COLO829 (cell line): ENCODE measurements at places on chromosomes 2 and 18.

DNA sequence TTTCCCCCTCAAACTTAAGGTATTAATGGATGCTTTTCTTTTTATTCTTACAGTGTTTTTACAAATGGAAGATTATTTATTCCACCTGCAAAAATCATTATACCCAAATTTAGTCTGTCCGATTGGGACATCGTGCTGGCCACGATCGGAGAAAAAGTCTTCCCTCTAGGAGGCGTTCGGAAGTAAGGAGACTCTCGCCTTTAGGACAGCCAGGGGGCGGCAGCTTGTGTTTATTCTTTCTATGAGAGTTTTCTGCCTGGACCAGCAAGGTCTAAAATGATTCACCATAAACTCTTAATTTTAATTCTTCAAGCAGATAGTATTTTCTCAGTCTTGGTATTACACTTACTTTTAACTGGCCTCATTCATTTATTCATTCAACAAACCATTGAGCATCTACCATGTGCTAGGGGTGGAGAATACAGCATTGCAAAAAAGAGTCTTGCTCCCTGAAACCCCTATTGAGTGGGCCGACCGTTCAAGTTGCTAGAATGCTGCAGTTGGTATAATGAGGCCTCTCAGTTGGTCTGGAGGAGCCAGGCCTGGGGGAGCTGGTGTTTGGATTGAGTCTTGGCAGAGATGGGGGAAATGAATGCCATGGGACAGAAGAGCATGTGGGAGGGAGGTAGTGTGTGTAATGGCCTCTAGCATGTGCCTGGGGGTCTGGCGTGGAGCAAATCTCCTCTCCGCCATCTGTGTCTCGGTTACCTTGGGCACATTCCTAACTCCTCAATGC lies 38.7 kb downstream of the DCDC2C start:
- DNase-seq: no peak

- DNase-seq: no peak
These were observed 262.2 kb upstream of the SKOR2 start for GRCh38 chr18:47513614-47514013.

DNA sequence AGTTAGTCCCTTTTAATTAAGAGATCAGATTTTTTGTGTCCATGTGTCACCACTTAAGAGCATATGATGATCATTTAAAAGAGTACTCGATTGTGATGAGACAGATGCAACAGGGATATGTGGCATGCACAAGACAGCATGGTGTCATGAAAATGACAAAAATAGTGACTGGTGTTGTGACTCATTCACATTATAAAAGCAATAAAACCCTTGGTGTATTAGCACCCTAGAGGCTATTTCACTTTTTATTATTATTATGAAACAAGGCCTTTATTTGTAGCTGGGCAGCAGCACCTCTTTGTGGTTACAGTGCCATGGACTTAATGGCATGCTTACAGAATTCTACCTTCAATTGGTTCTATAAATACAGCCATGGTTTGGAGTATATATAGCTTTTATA lies 1296.0 kb upstream of the ZEB2 start:
- DNase-seq: peak; percentile 19

DNA sequence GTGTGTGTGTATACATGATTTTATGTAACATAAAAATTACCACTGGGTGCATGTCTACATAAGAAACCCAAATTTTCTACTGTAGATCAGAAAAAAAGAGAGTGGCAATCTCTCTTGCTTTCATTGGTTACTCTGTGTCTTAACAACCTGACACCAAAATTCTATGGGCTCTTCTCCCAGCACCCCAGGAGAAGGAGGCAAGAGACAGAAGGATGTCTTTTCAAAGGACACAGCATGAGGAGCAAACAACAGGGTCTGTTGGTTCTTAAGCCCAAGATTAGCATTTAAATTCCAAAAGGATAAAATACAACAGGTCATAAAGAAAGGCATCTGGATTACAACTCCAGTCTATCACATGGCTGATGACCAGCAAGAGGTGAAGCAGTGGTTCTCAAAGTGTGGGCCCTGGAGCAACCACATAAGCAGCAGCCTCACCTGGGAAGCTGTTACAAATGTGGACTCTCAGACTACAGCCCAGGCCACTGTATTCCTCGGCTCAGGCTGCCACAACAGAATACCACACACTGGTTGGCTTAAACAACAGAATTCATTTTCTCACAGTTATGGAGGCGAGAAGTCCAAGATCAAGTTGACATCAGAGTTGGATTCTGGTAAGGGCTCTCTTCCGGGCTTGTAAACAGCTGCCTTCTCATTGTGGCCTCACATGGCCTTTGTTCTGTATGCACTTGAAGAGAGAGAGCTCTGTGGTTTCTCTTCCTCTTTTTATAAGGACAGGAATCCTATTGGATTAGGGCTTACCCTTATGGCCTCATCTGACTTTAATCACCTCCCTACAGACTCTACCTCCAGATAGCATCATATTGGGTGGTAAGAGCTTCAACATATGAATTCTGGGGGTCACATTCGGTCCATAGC lies 79.8 kb upstream of the RNF152 start:
- DNase-seq: no peak

- DNase-seq: no peak
These were observed 236.8 kb upstream of the TNP1 start for GRCh38 chr2:217096474-217097225.

DNA sequence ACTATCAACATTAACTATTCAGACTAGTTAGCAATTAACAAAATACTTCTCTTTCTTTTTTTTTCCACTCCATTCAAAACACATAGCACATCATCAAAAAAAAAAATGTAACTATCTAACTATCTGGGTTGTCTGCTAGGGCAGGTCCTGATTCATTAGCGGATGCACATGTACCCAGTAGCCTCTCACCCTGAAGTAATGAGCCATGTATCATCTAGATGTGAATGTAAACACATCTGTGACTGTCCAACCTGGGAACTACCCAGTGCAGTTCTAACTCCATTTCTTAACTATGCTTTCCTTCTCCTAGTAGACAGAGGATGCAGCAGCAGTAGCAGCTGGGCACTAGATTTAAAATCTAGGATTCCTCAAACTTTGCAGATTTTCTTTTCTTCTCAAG lies 183.1 kb upstream of the PIK3C3 start:
- DNase-seq: no peak

GRCh38 chr2:37707393-37707792 lies 36.0 kb upstream of the CDC42EP3 start:
- DNase-seq: no peak

DNA sequence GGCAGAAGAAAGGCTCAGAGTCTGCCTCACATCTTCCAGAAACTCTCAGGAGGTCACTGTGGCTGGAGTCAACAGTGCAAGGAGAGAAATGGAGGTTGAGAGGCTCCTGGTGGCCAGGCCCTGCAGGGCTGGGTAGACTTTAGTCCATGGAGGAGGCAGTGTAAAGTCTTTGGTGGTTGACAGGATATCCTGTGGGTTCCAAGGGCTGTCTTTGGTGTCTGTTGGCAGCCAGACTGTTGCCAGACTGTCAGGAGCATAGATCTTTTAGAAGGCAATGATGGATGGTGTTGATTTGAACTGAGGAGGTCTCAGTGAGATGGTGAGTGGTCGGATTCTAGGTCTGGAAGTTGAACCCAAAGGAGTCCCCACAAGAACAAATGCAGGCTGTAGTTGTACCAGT lies 45.0 kb upstream of the SKOR2 start:
- no peak for DNase-seq

DNA sequence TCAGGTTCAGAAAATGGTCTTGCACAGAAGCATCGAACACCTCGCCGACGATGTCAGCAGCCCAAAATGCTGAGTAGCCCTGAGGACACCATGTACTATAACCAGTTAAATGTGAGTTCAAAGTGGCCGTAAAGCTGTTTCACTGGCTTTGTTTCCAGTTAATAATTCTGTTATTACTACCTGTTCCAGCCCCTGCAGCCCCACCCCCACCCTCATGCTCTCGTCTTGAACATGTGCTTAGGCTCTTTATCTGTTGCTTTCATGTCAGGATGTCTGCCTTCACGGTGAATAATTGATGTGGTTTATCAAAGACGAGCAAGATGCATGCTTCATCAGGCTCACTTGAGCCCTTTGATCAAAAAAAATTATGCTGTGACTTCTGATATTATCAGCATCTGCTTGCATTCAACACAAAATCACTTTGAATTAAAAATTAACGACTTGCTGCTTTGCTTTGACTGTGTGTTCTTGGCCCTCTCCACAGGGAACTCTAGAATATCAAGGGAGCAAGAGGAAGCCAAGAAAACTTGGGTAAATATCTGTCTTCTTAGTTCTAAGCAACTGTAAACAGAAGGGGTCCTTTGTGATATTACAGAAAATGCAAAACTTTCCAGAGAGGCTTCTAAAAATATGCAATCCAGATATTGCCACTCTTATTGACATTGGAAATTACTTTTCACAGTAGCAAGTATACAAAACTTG lies 63.4 kb upstream of the SP5 start:
- DNase-seq: no peak

DNA sequence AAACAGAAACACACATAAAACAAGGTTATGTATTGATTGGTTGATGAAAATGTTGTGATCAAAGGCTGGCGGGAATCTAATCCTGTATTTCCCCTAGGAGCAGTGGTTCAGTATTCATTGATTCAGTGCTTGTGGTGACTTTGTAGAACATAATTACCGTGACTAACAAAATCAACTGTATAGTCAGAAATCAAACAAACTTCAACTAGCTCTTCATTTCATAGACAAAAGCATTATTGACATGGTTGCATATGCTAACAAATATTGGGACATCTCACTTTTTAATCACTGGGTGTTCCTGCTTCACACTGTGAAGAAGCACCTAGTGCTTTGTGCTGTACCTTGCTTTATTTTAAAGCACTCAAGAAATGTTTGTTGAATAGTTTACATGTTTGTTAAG lies 41.4 kb downstream of the USP14 start:
- no peak for DNase-seq

DNA sequence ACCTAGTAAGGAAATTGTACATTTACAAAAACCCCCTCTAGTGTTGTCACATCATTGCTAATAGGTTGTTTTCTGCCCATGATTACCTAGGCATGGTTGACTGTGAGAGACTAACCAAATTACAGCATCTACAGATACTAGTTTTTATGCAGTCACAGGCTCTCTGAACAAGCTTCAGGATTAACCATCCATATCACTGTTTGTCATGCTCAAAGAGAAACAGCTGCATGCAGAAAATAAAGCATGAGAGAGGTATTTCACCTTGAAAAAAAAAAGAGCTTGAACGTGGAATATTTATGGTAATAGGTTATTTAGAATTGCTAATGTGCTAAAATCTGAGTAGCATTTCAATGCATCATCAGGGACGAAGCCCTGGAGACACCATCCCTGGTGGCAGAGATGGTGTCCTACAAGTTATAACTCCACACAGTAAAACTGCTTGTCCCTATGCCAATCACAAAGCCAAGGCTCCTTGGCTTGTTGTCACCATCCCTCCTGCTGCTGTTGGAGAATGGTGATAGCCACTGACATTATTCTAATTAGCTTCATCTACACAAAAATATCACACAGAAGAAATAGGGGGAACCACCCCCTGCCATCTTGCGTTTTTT lies 5.4 kb downstream of the NEB start:
- DNase-seq: no peak

DNA sequence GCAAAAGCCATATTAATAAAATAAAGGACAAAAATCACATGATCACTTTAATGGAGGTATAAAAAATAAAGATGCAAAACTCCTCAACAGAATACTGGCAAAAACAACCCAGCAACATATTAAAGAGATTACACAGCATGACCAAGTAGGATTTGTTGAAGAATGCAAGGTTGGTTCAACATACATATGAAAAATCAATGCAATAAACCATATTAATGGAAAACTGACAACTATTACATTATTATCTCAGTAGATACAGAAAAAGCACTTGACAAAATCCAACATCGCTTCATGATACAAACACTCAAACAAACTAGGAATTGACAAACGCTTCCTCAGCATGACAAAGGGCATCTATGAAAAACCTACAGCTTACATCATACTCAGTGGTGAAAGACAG lies 76.7 kb downstream of the CRACDL start:
- DNase-seq: no peak

DNA sequence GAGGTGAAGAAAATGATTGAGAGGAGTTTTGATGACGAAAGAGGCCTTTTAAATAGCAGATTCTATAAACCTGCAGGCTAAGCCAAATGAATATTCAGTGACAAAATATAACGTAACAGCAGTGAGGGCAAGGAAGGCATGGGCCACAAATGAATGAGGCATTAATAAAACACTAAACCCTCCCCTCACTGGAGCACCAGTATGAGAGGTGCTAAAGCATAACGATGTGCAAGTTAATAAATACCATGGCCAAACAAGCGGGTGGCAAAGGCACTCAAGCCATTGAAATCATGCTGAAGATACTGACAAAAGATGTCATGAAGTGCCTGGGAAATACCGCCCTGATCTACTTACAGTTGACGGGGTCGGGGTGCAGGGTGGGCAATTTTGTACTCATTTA lies 30.2 kb upstream of the LONRF2 start:
- DNase-seq: no peak

DNA sequence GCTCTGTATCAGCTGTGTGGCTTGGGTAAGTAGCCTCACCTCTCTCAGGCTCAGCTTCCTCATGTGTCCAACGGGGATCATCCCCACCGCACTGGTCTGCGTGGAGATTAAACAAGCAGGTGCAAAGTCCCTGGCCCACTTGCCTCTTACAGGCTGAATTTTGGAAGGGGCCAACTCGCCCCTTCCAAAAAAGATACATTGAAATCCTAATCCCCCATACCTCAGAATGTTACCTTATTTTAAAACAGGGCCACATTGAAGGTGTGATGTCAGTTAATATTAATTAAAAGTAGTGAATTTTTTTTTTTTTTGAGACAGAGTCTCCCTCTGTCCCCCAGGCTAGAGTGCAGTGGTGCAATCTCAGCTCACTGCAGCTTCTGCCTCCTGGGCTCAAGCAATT lies 34.8 kb downstream of the TBC1D8 start:
- DNase-seq: no peak

- no peak for DNase-seq
These were observed 71.1 kb upstream of the HK2 start for GRCh38 chr2:74762789-74763188.

DNA sequence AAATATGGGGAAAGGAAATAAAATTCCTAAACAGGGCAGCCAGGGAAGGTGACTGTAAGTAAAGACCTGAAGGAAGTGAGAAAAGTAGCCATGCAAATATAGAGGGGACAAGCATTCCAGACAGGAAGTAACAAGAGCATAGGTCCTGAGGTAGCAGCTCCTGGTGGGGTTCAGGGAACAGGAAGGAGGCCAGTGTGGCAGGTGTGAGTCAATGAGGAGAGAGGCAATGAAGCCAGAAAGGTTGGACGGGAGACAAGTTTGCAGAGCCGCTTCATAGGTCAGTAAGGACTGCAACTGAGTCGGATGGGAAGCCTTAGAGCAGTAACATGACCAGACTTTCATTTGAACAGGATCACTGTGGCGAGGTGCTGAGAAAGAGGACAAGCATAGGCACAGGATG lies 150.9 kb downstream of the METTL4 start:
- no peak for DNase-seq
